ENCODE measurements at places on chromosomes 5 and 9.

DNA sequence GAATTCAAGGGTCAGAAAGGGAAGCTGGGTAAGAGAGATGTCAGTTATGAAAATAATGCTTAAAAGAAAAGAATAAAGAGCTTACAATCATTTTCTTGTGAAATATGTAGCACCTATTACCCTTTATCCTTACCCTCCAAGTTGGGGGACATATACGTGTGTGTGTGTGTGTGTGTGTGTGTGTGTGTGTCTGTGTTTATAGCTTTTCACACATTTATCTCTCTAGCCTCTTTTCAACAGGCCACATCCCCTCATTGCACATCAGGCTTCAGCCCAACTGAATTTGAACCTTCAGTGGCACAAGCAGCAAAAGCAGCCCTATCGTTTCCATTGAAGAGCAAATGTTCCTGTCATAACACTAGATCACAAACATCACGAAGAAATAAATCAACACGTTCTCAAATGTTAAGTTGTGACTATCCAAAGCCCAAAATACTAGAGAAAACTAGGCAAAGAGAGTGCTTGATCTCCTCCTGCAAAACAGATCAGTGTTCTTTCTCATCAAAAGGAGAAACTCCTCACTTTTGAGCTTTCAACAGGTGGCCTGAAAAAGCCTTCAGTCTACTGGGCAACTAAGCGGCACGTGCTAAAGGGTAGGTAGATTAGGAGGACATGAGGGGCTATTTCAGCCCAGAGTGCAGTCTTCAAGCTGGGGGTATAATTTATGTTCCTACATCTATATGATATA lies 416.4 kb downstream of the EFNA5 start:
- DNase-seq, result no peak

DNA sequence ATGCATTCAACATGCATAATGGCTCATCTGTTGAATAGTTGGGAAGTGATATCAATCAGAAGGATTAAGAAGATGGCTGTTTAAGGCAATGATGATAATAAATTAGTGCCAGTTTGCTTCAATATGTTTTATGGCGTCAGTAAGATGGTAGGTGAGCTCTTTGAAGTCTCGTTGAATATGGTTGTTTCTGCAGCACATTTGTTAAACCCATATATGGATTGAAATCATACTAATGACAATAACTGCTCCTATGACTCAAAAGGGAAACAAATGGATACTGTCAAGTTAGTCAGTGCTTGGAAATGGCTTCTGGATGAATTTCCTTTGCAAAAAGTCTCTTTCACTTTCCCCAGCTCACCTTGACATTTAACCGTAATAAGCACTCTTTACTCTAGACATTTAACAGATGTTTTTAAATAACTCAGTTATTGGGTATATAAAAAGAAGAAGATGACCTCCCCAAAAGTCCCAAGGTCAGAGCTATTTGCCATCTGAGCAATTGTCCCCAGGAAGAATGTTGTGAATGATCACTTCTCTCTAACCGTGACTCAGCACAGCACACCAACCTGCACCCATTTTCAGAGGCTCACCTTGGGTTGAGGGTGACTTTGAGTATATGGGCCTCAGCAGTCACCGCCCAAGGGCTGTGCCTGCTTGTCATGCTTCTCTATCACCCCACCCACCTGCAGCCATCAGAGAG lies 133.4 kb downstream of the GRIA1 start:
- no peak for DNase-seq

DNA sequence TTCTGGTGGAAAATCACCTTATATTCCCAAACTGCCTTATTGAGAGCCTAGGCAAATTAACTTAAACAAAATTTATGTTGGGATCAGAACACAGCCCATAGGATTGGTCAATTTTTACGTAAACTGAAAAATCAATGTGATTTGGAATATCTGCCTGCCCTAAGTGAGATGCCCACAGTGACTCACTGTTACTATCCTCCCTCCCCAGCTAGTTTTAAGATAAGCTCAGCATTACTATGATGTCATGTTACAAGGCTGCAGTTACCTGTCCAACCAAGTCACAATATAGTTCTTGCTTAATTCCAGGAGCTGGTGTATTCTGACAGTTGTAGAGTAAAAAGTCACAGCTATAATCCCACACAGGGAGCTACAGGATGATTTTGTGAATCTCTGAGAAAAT lies 23.1 kb downstream of the SKP1 start:
- no peak for DNase-seq

GRCh38 chr5:175253597-175253996 lies 190.4 kb downstream of the DRD1 start:
- DNase-seq, result no peak

DNA sequence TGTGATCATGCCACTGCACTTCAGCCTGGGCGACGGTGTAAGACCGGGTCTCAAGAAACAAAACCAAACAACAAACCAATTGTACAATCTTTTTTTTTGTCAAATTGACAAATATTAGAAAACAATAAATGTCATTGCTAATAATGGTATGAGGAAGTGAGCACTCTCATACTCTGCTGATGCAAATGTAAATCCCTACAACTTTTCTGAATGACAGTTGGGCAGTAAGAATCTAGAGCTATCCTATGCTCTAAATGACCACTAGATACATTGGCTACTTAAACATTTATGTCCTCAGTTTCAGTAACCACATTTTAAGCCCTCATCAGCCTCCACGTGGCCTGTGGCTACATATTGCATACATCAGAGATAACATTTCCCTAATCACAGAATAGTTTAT lies 256.2 kb downstream of the FER start:
- DNase-seq, result no peak

DNA sequence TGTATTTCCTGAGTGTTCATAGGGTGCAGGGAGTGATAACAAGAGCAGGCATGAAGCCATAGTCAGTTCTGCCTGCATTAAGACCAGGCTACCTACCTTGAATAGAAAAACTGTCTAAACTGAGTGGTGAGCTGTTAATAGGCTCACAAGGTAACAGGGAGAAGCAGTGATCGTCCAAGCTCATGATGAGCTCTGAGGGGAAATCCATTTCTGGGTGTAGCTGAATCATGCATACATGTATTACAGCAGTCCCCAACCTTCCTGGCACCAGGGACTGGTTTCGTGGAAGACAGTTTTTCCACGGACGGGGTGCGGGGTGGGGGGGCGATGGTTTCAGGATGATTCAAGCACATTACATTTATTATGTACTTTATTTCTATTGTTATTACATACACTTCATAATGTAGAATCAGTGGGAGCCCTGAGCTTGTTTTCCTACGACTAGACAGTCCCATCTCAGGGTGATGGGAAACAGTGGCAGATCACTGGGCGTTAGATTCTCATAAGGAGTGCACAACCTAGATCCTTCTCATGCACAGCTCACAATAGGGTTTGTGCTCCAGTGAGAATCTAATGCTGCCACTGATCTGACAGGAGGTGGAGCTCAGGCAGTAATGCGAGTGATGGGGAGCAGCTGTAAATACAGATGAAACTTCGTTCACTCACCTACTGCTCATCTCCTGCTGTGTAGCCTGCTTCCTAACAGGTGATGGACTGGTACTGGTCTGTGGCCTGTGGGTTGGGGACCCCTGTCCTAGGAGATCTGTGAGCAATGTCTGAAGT lies 100.0 kb upstream of the IL6ST start:
- no peak for DNase-seq

DNA sequence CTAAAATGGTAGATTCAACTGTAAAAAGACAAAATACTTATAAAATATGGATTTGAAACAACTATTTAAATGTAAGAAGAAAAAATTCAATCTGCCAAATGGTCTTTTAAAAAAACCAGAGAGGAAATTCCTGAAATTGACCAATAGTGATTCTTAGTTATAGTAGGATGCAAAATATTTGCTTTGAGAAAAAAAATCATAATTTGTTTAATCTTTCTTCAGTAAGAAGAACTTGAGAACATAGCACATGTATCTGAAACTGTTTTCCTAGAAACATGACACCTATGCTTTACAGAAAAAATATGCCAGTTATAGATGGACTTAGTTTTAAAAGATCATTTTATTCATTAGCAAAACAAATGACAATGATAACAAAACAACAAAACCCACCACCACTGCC lies 186.9 kb upstream of the CD180 start:
- DNase-seq, result no peak

GRCh38 chr9:6355728-6356127 lies 27.6 kb downstream of the TPD52L3 start:
- DNase-seq, result no peak

All from bone marrow (tissue), 2 donors.